ENCODE measurements at places on chromosomes 2 and 18.

GRCh38 chr2:67164771-67165522, 232.2 kb upstream of the ETAA1 start:
- DNase-seq = no peak

GRCh38 chr18:24212939-24213338, 74.1 kb downstream of the CABYR start:
- no peak for DNase-seq

GRCh38 chr2:172339371-172340010, 87.9 kb upstream of the ITGA6 start:
- DNase-seq = no peak

- DNase-seq = no peak
Measured at GRCh38 chr18:8937160-8938094, 165.1 kb upstream of the NDUFV2 start.

DNA sequence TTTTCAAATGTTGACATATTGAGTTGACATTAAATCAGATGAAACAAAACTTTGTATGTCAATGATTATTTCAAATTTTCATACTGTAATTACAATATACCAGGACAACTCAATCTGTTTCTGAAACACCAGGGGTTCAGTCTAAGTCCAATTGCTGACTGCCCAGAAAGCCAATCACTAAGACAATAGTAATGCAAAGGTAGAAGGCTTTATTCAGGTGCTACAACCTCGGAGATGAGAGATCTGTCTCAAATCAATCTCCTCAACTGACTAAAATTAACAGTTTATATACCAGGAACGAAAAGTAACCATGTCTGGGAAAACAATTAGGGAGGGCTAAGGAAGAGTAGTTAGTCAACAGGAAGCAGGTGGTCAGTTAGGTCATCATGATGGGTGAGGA, 1400.4 kb downstream of the SUCLG1 start:
- no peak for DNase-seq

DNA sequence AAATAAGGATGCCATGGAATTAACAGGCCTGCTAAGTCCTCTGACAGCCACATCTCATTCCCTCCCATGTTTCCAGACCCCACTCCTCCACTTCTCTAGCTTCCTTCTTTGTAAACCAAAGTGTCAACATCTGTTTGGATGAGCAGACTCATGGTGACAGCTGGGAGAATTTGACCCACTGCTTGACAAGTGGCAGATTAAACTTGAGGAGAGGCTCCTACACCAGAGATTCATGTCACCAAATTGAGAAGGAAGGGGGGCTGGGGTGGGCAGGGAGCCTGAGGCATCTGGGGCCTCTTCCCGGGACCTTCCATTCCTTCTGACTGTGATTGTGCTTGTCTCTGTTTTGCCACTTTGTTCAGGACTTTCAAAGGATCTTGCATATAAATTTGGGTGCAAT, 41.0 kb upstream of the IGFBP5 start:
- DNase-seq = no peak

- DNase-seq = no peak
Measured at GRCh38 chr2:108579623-108580022, 45.4 kb downstream of the LIMS1 start.

GRCh38 chr2:222944552-222944951, 83.7 kb downstream of the ACSL3 start:
- DNase-seq = no peak

All from D341Med (cell line).